Activated CD4-positive, alpha-beta T cell treated with anti-CD3 and anti-CD28 coated beads, Interleukin-2, amount 50 U/mL, for 1 hour (primary cell): ENCODE measurements at places on chromosomes 16 and 17.

DNA sequence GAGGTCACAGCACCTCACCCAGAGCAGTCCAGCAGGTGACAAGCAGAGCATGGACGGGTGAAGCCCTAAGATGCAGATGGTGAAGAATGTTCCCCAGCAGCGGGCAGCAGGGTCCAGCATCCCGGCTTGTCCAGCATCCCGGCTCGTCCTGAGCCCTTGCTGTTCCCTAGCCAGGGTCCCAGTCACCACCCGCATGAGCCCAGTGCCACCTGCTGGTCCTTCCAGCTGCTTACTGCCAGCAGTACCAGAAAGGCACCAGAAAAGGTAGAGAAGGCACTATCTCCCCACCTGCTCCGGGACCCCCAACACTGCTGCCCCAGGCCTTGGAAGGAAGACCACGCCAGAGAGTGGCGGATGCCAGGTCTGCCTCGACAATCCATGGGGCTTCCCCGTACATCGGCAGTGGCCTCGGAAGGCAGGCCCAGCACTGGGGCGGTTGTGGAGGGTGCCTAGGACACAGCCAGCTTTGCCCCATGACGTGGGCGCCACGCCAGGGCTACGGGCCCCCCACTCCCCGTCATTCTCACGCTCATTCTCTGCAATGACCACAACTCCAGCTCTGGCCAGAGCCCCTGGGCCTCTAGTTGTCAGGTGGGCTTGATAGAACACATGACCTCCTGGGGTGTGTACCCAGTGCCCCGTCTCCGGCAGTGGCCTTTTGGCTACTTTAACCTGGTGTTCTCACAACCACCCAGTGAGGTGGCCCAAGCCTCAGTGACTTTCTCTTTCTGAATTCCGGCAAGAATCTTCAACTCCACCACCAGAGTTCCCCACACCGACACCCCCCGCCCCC is 1.4 kb downstream of the CENPX start:
- peak; percentile 60 for DNase-seq

GRCh38 chr17:55722742-55723487 is at the start of gene TMEM100:
TMEM100 (minus strand) TSS chr17:55722864; CDS start chr17:55721070, 1,794 bp downstream.
- no peak for DNase-seq

GRCh38 chr16:50529334-50529733 is 18.9 kb upstream of the NKD1 start:
- no peak for DNase-seq

DNA sequence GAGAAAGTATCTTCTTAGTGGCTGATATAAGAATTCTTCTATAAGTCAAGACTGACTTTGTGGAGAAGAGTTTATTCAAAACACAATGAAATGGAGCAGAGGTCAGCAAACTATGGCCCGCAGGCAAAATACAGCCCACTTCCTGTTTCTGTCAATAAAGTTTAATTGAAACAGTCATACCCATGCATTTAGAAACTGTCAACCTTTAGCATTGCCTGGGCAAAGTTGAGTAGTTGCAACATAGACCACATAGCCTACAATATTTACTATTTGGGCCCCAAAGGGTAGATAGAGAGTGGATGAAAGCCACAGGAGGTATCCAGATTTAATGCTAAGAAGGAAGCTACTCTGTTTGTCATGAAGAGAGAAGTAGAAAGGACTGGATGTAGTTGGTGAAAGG is 38.0 kb downstream of the ACSM2B start:
- no peak for DNase-seq

DNA sequence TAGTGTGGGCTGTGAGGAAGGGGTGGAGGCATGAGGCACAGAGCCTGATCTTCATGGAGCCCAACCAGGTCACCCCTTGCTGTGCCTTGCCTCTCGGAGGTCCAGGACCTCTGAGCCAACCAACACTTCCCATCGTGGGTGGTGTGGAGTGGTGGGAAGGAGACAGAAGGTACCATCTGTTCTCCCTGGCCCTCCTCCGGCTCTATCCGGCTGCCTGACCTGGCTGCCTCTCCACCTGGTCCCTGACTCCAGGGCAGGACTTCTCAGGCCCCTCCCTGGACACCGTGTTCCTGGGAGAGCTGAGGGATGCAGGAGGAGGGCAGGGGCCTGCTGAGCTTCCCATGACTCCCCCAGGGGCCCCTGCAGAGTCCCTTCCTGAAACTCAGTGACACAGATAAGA is 3.9 kb downstream of the PDK2 start:
- DNase-seq, result no peak

DNA sequence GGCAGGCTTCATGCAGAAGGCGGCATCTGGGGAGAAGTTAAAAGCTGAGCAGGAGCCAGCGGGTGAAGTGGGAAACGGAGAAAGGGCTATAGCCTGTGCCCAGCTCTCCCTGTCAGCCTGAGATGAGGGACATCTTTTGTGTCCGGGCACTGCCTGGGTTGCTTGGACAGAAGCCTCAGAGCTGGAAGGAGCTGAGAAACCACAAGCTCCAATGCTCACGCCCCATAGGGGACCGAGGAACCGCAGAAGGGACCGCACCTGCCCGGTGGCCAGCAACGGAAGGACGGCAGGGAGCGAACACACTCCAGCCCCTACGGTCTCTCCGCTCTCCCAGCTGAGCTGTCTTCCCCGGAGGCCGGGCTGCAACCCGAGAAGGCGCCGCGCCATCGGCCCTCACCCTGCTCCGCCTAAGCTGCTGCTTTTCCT is 175.8 kb downstream of the NPIPB11 start:
- no peak for DNase-seq

DNA sequence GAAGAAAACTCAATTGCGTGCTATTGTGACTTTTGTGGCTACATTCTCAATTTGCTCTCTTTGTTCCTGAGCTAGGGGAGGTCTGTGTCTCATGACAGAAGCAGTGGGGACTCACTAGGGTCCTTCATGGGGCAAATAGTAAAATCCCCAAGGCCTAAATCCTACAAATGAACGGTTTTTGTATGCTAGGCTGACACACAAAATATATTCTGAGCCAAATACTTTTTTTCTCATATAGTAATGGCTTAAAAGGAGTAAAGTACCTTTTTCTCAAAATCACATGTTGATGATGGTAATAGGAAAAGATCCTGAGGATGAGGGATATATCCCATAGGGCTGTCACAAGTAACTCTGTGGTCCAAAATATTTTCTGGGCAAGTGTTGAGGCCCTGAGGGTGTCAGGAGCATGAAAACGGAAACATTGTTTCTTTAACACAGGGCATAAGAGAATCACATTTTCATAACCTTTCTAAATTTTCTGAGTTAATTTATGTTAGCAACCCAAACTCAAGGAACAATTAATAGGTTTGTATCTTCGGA is 77.5 kb upstream of the CNTNAP4 start:
- DNase-seq, result no peak

- no peak for DNase-seq
Measured at GRCh38 chr17:75823257-75824041, 20.8 kb downstream of the UNC13D start.

DNA sequence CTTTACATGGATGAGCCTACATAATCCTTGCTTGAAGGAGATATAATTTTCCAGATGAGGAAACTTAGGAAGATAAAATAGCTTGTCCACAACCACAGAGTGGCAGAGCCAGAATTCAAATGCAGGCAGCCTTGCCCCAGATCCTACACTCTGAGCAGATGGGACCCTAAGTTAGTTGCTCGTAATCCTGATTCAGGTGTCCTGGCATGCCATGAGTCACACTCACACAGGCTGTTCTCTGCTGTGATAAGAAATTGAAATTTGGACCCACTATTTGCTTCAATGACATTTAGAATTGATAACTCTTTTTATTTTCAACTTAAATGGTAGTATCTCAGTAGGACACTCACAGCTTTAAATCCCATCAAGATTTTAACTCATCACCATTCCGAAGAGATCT is 150.7 kb upstream of the CACNG5 start:
- no peak for DNase-seq

- DNase-seq, result no peak
Measured at GRCh38 chr16:7426161-7426560, 93.5 kb downstream of the RBFOX1 start.

DNA sequence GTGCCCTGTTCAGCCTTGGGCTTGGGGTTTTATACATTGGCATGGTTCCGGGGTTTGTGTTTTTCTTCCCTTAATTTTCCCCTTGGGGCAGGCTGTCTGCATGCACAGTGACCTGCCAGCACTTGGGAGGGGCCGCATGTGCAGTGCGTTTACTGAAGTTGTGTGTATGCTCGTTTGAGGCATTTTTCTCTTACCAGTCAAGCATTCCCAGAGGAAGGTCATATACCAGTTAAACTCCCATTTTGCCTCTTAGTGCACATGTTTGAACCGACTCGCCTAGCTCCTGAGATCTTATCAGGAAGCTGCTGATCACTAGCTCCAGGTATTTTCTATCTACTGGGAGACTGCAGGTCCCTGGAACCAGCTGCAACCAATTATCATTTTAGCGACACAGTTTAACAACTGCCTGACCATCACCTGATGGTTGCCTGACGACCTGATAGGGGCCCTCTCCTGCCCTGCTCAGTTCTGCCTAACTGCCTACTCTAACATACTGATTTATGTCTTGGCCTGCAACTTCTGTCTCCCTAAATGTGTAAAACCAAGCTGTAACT is 51.4 kb downstream of the MFSD11 start:
- no peak for DNase-seq

DNA sequence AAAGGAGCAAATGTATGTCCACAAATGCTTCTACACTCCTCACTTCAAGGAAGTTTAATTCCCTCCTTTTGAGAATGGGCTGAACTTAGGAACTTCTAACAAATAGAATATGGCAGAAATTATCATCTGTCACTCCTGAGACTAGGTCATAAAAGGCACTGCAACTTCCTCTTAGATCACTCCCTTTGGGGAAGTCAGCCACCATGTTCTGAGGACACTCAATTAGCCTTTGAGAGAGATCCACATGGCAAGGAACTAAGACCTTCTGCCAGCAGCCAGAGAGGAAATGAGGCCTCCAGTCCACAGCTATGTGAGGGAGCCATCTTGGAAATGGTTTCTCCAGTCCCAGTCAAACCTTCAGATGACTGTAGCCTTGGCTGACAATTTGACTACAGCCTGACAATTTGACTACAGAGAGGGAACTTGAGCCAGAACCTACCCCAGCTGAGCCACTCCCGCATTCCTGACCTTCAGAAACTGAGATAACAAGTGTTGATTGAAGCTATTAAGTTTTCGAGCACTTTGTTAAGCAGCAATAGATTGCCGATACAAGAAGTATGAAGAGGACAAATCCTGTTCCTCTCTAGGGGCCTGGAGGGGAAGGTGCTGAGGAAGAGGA is 113.4 kb upstream of the SEC14L1 start:
- no peak for DNase-seq

GRCh38 chr17:4777969-4778760 is 6.5 kb downstream of the TM4SF5 start:
- no peak for DNase-seq

- no peak for DNase-seq
Measured at GRCh38 chr16:72639494-72639893, 408.4 kb downstream of the ZFHX3 start.

DNA sequence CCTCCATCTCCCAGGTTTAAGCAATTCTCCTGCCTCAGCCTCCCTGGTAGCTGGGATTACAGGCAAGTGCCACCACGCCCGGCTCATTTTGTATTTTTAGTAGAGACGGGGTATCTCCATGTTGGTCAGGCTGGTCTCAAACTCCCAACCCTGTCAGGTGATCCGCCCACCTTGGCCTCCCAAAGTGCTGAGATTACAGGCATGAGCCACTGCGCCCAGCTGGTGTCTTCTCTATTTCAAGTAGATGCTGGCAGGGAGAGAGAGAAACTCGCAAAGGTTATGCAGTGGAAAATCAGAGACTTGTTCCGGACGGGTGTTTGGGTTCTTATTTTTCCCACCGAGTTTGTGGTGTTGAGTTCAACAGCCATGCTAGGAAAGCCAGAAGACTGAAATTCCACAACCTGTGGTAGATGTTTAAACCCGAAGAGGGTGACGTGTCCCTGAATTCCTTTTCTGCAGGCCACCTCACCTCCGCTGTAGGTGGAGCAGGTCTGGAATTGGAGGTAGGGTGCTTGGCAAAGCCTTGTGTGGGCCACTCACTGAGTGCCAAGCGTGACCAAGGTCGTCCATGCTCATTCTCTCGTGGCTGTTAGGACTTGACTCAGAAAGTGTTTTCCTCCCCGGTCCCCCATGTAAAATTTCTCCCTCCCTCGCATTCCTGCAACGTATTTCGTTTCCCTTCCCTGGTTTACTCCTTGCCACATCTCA is 7.3 kb upstream of the ZDHHC7 start:
- no peak for DNase-seq

DNA sequence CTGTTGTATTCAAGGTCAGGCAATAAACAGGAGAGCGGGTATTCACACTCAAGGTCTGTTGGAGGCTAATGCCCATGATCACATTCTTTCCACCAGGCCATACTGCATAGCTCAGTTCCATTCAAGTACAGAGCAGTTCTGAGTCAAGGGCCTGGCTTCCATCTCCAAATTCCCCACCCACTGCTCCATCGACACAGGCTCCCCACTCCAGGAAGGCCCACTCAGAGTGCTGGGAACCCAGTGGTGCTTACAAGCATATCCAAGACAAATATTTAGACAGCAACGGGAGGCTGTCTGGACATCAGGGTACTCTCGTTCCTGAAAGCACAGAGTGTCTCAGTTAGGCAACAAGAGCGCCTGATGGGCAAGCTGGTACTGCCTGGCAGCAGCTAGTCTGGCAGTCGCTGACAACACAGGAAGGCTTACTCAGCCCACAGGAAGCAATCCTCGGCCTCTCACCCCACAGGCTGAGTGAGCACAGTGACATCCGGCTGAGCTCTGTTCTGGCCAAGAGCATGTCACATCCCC is 40.9 kb downstream of the RFFL start:
- DNase-seq, result peak; percentile 67

GRCh38 chr16:19132255-19132654 is 18.5 kb downstream of the ITPRIPL2 start:
- DNase-seq, result no peak

DNA sequence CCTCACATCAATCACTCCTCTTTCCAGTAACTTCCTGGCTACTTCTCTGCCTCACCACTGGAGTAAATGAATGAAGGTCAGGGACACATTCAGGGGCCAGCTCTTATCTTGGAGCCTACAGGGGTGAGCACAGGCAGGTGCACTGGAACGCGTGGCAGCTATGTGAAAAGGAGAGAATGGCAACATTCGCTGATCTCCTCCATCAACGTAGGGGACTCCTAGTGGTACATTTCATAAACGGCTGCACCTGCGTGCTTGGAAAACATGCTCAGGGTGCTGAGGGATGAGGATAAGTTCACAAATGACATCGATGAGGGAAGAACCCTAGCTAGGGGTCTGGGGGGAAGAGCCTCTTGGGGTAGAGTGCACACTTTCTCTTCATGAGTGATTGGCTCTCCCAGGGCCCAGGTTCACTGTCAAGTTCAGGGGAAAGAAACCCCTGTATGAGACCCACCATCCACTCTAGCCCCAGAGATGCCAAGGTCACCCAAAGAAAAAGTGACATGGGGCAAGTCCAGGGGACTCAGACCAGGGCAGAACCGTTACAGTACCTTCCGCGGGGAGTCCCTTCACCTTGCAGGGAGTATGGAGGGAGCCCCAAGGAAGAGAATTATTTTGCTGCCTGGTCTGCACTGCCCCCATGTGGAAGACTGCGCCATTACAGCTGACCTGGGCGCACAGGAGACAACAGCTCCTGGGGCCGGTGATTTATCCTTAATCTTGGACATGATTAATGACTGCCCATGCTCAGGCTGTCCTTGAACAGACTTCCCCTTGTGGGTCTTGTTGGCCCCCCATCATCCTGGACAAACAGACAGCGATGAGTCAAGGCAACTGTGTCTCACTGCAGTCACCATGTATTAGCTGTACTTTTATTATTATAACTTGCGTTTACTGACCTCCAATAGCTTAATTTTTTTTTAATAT is 30.1 kb downstream of the VAC14 start:
- DNase-seq, result peak; percentile 49
